ENCODE measurements at places on chromosomes 7 and 10.

DNA sequence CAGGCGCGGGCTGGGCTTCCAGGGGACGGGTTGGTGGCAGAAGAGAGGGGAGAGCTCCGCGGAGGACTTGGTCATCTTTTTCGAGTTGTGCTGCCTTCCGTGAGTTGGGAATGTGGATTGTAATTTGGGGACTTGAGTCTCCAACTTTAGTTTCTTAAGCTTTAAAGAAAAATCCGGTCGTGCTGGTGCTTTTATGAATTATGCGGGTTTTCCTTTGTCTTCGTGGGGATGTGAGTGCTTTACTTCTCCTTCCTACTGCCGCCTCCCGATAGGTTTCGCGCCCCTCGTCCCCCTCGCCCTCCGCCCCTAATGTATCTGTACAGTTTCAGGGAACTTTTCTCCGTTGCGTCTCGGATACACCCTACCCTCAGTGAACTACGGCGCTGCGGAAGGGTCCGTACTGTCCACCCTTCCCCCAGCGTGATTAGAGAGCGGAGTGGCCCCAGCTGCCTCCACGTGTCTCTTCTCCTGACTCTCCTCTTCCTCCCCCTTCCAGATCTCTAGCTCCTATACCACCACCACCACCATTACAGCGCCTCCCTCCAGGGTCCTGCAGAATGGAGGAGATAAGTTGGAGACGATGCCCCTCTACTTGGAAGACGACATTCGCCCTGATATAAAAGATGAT, 649 bp downstream of the SCD start:
- DNase-seq = no peak

- no peak for DNase-seq
Measured at GRCh38 chr10:12465385-12466136, 116.2 kb downstream of the CAMK1D start.

GRCh38 chr10:71927776-71928592, 36.2 kb upstream of the CHST3 start:
- no peak for DNase-seq

DNA sequence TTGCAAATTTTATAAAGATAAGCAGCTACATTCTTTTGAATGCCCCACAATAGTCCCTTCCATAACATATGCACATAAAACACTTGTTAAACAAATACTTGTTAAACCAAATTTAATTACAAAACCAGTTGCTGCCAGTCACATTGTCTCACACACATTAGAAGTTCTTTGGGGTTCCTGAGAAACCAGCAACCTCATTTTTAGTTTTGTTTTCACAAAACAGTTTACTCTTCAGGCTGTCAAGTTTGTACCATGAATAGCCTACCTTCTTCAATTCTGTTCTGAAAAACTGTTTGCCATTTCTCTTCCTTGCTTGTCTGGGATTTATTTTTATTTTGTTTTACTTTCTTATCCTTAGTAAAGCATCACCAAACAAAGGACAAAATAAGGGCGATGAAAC, 176.5 kb upstream of the PHF14 start:
- DNase-seq = no peak

- no peak for DNase-seq
Measured at GRCh38 chr7:46170792-46171191, 249.7 kb upstream of the IGFBP3 start.
